Caki2 (cell line): ENCODE measurements at places on chromosomes 6 and 20. TPM values are rescaled to one million over a fixed set of nuclear protein-coding genes. Genes with fewer than 3 reads are reported as not detected.

The SCUBE3 gene
- not detected in 2 replicates for total RNA-seq

The LY6G6C gene
- total RNA-seq: not detected in 2 replicates

The SNPH gene
- total RNA-seq: 11.1 and 14.5 TPM in 2 replicates

DNA sequence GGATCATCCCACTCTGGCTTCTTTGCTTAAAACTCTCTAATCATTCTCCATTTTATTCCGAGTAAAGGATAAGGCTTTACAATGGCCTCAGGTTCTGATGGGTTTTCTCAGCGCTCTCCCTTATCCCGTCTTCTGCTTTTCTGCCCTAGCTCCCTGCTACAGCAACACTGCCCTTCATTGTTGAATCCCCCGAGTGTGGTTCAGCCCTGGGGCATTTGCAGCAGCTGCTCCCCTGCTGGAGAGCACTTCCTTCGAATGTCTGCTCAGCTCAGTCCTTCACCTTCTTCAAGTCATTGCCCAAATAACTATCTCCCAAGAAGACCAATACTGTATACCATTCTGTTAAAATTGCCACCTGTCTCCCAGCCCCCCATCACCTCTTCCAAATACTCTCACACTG is 111.8 kb downstream of the TBXT start:
- no peak for DNase-seq

The FHL5 gene
- total RNA-seq: not detected in 2 replicates

GRCh38 chr6:138227316-138227781 is 9.1 kb upstream of the PBOV1 start:
- DNase-seq: no peak

GRCh38 chr6:145045582-145045981 is 689.7 kb downstream of the EPM2A start:
- DNase-seq: no peak
